ENCODE measurements at places on chromosomes 7 and 10.

GRCh38 chr7:150410131-150410530 is 31.0 kb downstream of the ZNF775 start:
- no peak for DNase-seq

GRCh38 chr10:88181902-88182600 is 318.6 kb downstream of the PTEN start:
- no peak for DNase-seq

DNA sequence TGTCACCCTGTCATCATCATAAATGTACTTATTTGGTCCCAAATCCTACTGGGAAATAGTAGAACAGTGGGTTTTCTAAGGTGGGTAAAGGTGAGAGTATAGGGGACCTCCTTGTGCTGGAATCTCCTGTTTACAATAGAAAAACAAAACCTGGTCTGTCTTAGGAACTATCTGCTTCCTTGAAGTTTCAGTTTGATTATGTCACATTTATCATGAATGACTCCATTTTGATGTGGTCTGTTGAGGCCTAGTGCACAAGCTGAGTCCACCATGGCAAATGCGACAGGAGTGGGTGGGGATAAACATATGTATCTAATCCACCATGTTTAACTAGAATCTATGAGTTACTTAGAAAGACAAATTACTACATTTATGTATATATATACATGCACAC is 13.0 kb upstream of the REPIN1 start:
- DNase-seq = no peak

DNA sequence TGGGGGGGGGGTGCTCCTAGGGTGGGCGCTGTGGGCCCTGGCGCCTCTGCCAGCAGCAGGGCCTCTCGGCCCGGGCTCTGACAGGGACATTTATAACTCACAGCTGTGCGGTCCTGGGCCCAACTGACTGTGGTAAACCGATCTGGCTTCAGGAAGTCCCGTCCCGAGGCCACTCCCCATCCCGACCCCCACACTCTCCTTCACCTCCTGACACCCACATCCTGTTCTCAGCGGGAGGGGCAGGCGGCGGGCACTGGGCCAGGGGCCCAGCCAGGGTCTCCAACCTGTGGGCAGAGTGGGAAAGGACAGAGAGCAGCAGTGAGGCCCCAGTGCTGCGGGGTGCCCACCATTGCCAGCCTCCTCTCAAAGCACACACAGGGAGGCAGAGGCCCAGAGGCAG is 69.1 kb downstream of the ZMIZ1 start:
- no peak for DNase-seq

GRCh38 chr7:55556031-55556430 is 16.3 kb downstream of the VOPP1 start:
- no peak for DNase-seq

- no peak for DNase-seq
These were observed 307.2 kb downstream of the SNX13 start for GRCh38 chr7:17633067-17633466.

GRCh38 chr10:50610368-50610767 is 13.4 kb downstream of the SGMS1 start:
- DNase-seq = no peak

DNA sequence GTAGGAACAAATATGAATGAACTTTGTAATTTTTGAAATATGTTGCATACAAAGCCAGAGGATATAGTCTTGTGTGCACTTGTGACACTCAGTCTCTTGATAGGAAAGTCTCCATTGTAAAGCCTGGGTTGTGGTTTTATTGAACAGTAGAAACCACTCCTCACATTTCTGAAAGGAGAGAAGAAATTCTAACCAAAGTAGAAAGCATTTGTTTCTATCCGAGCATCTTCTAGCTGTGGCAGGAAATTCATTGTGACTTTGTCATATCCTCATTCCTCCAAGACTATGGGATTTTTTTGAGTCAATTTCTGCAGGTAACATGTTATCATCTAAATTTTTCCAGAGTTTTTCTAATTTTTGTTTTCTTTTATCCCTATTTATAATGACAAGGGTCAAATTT is 55.5 kb upstream of the NCF1 start:
- DNase-seq = no peak

GRCh38 chr7:130891254-130892094 is 157.5 kb upstream of the KLF14 start:
- no peak for DNase-seq

DNA sequence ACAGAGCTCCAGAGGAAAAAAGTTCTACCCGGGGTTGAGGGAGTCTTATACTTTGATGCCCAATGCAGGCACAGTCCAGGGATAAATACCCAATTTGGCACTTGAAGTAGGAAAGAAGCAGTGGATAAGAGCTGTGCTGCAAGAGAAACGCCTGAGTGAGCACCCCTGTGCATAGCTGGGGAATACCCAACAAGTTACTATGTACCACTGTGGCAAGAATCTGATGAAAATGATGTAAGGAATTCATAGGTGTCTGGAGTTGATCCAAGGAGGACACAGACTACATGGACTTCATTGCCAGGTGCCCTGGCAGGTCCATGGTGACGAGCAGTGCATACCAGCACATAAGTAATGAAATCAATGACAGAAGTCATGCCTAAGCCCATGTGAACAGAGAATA is 183.7 kb upstream of the FEZF1 start:
- DNase-seq = no peak

DNA sequence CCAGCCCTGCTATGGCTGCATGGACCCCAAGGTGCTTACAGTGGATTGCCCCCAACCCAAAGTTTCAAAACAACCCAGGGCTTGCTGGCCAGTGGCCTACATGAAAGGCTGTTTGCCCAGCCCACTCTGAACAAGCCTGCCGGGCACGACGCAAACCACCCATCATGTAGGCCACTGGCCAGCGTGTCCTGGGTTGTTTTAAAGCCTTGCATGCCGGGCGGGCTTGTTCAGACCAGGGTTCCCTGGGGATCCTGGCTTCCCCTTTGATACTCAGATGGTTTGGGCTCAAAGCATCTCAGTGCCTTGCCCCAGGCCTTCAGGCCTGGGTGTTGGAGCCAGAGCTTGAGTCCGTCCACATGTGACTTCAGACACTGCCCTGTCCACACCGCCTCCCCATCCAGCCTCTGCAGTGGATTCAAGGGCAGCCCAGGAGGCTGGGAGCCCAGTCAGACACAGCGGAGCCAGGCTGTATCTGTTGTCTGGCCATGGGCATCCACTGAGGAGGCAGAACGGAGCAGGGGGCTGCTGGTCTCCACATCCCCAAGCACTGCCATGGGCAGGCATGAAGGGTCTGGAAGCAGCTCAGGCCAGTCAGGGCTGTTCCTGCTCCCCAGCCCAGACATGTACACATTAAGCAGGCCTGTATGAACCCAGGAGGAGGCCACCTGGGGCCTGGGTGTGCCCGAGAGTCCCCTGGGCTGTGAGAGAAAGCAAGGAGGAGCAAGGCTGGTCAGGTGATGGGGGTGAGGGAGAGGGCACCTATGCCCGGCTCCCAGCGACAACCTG is 4.0 kb upstream of the ADIRF start:
- no peak for DNase-seq

GRCh38 chr10:30453764-30454527 is 20.0 kb downstream of the MAP3K8 start:
- DNase-seq = no peak

DNA sequence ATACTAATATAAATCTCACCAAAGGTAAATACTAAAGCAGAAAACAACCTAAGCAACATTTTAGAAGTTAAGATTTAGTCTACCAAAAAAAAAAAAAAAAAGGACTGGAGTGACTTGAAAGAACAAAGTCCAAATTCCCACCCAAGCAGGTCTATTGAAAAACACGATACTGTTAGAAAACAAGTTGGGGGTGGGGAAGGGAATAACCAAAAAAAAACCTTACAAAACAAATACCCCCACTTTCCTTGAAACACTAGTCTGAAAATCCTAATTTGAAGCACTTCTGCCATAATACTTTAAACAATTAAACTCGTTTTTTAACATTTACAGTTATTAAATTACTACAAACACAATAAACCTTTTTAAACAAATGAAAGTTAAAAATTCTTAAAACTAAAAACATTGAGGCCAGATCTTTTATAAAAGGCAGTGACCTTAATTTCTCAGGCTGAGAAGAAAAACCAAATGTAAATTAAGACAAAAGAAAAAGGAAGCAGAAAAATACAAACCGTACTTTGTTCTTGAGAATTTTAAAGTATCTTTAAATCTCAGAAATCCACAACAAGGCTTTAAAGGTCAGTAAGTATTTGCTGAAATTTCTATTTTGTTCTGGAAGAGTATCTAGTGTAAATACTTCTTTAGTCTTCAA is 135.1 kb downstream of the NRBF2 start:
- DNase-seq = no peak

DNA sequence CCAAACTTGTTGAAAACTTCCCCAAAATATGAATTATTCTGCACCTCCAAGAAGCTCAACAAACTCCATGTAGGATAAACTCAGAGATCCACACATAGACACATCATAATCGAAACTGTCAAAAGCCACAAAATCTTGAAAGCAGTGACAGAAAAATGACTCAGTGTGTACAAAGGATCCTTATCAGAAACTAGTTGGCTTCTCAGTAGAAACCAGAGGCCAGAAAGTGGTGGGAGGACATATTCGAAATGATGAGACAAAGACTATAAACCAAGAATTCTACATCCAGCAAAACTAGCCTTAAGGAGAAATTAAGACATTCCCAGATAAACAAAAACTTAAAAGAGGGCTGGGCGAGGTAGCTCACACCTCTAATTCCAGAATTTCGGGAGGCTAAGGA is 38.5 kb downstream of the MCMBP start:
- DNase-seq = no peak

- no peak for DNase-seq
These were observed 48.9 kb upstream of the GJD4 start for GRCh38 chr10:35555962-35556930.

DNA sequence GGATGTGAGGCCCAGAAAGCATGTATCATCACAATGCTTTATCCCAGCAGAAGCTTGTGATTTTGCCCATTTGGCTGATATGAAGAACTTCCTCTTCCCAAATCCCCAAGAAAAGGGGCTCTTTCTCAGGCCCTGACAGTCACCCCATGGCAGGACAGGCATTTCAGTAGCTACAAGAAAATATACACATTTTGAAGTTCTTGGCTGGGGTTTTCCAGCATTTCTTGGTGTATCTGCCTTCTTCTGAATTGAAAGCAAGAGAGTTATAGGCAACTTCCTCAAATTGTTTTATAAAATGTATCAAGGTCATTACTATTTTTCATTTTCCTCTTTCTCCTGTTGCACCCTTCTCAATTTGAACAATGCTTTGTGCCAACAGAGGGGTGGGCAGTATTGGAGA is 63.3 kb upstream of the PDLIM1 start:
- no peak for DNase-seq

- DNase-seq = no peak
These were observed 4.9 kb upstream of the TCAF1 start for GRCh38 chr7:143906895-143907294.

GRCh38 chr10:110514848-110515247 is 17.1 kb downstream of the DUSP5 start:
- no peak for DNase-seq

DNA sequence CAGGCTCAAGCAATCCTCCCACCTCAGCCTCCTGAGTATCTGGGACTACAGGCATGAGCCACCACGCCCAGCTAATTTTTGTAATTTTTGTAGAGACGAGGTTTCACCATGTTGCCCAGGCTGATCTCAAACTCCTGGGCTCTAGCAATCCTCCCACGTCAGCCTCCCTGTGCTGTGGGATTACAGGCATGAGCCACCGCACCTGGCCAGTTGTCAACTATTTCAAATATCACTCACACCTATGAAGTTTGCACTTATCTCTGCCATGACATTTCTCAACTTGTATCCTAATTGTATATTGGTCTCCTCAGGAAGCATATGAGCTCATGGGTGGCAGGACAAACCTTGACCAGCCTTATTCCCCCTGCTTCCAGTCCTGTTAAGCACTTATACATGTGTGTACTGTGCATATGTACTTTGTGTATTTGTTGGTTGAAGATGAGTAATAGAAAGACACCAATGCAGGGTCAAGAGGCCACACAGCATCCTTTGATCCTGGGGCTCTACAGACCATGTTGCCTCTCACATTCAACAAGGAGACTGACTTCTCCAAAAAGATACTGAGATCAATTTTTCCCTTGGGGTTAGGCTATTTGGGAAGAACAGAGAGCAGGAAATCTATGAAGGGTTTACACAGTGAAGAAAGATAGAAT is 82.2 kb downstream of the SLC16A9 start:
- no peak for DNase-seq

DNA sequence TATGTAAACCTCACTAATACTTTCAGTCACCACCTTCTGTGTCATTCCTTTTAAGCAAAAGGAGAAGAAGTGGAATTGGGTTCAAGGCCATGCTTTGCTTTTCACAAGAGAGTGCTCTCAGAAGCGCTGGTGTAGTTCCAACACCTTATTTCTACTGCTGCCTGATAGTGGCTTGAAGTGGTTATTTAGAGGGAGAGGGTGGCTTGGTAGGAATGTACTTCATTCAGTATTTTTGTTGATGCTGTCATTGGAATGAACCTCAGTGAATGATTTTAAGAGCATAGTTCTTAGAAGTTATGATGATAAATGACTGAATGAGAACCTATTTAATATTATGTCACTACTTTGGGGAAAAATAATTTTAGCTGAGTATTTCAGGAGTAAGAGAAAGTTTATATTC is 396.7 kb downstream of the EXOC4 start:
- no peak for DNase-seq

DNA sequence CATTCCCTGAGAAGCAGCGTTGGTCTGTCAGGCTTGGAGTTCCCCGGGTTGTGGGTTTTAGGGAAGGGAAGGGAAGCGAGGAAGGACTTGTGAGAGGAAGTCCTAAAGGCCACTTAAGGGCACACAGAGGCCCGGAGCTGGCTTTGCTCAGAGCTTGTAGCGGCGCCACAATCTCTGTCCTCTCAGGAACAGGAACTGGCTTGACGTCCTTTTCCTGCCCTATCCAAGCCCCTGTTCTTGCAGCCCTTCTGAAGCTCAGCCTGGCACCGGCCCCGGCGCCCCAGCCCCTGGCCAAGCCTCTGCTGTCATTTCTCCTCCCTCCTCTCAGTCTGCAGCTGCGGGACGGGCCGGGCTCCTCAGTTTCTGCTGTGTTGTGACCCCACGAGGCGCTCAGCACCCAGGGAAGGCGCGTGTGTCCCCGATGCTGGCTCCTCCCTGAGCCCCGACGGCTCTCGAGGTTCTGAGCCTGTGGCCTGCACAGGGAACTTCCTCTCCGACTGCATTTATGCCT is at the start of gene GIMAP8:
TSS of gene GIMAP8 (plus strand) at position 140 of the 511 bp plus-strand sequence. CDS start 16,069 bp downstream, outside the sequence.
- no peak for DNase-seq

GRCh38 chr7:17844022-17844421 is 96.3 kb downstream of the SNX13 start:
- no peak for DNase-seq

All from stimulated activated CD8-positive, alpha-beta memory T cell treated with anti-CD3 and anti-CD28 coated beads, Interleukin-2, amount 100 ng/mL, for 1 hour (primary cell).